ENCODE measurements at places on chromosomes 7 and 10.

- no peak for DNase-seq
These were observed 29.9 kb downstream of the PAPOLB start for GRCh38 chr7:4831723-4832495.

DNA sequence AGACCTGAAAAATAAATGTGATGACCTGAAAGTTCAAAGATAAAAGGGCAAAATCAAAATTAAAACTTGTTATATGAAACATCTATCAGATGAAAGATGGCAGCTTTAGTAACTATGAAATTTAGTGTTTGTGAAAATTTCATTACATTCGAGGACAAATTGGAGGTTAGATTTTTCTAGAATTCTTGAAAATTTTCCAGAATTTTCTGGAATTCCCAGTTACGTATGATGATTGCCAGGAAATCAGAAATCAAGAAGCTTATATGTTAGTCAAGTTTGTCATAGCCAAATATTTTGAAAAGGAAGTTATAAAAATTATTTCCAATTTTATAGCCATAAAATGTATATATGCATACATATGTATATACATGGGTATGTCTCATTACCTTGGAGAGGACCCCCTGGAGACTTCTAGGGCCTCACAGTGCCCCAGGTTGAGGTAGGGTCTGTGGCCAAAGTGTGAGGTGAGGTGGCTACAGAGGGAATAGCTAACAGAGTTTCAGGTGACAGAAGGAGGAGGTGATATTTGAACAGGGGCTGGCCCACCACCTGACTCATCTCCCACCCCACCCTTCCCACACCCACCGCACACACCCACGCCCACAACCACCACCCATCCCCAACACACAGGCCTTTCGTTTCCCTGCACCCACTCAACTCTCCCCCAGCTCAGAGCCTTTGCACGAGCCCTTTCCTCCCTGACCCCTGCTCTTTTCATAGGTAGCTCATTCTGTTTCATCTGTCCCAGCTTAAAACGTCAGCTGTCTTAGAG is 21.5 kb downstream of the C10orf105 start:
- DNase-seq: no peak

- DNase-seq: no peak
These were observed 142.9 kb upstream of the PCGF5 start for GRCh38 chr10:91077549-91078071.

- no peak for DNase-seq
These were observed 63.4 kb downstream of the AGMO start for GRCh38 chr7:15498465-15498864.

GRCh38 chr7:83681200-83681778 is 32.4 kb upstream of the SEMA3E start:
- no peak for DNase-seq

DNA sequence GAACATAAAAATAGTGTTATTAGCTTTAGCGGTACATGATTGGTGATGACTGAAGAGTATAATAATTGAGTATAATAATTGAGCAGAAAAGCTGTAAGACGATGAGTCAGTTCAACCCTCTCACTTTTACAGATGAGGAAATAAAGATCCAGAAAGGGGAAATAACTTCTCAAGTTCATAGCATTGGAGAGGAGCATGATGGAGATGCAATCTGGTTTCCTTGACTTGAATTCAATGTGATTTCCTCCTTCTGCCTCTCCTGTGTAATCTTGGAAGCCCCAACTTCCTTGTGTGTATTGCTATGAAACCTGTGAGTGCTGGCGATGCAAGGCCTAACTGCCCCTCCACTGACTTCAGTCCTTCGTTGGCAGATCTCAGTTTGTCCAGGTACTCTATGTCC is 265.1 kb downstream of the LRMDA start:
- no peak for DNase-seq

- no peak for DNase-seq
These were observed 162.2 kb downstream of the SH3PXD2A start for GRCh38 chr10:103692952-103693811.

- DNase-seq: no peak
These were observed 3.1 kb downstream of the FUOM start for GRCh38 chr10:133354672-133355240.

- no peak for DNase-seq
These were observed 11.4 kb downstream of the NEBL start for GRCh38 chr10:20885678-20886077.

DNA sequence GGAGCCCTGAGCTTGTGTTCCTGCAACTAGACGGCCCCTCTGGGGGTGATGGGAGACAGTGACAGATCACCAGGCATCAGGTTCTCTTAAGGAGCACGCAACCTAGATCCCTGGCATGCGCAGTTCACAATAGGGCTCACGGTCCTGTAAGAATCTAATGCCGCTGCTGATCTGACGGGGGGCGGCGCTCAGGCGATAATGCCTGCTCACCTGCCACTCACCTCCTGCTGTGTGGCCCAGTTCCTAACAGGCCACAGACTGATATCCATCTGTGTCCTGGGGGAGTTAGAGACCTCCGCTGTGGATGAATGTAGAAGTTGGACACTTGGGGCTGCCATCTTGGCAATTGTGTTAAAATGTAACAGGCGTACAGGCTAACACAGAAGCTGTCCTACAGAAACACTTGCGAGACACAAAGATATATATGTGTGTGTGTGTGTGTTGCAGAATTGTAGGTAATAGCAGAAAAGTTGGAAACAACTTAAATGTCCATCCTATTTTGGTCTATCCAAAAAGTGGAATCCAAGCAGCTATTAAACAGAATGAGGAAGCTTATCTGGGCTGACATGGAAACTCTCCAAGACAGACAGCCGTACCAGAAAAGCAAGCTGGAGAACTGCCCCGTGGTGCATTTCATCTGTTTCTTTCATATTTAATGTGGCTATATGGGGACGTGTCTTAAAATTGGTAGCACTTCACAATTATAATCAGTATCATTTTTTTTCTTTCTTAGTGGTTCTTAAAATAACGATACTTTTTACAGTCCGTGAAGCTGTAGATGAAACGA is 82.8 kb downstream of the MKI67 start:
- DNase-seq: no peak

GRCh38 chr10:19579761-19580545 is 236.3 kb upstream of the PLXDC2 start:
- no peak for DNase-seq

DNA sequence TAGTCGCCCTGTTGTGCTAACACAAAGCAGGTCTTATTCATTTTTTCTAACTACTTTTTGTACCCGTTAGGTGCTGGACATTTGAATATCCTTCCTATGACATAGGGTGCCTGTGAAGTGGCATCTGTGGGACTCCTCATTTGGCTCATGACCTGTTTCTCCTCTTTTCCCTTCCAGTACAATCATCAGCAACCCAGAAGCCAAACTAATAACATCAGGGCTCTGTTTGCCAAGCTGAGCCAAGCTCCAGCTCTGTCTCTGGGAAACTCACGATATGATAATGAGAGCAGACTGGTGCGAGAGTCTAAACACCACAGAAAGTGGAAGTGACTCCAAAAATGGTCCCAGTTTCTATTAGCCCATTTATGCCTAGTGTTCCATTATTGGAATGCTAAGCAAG is 92.0 kb downstream of the SVIL start:
- DNase-seq: no peak

- no peak for DNase-seq
These were observed 317.2 kb downstream of the BBS9 start for GRCh38 chr7:33446551-33446950.

GRCh38 chr7:5594616-5595544 is 171.2 kb upstream of the TNRC18 start:
- no peak for DNase-seq

GRCh38 chr10:69418052-69418752 is 1.5 kb upstream of the TACR2 start:
- no peak for DNase-seq

DNA sequence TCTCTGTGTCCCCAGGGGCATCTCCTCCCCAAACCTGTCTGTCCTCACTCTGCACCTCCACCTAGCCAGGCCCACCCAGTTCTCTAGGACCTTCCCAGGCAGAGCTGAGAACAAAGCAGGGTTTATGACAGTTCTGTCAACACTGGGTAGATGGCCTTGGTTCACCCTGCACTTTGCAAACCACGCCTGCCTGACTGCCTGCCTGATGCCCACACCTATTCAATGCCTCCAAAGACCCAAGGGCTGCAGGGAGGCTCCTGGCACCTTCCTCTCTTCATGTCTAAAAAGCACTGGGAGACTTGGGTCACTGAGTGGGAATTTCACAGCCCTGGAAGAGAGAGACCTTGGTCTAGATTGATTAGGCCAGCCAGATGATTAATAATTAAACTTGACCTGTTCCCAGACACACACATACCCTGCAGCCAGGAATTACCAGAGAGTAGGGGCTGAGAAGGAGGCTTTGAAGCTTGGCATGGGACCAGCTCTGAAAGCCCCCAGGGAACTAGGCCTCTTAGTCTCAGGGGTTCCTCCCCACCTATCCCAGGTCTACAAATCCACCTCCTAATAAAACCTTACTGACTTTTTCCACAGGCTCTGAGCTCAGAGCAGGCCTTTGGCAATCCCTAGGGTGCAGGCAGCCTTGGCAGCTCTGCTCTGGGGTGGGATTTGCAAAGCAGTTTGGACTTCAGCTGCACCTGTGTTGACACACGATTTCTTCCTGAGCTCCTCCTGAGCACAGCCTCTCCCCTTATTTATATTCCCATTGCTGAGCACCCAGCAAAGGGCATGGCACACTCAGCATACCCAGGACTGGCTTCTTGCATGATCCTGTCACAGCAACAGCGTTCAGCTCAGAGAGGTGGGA is 25.7 kb upstream of the PDCD4 start:
- DNase-seq: no peak

- no peak for DNase-seq
These were observed 8.2 kb upstream of the NRG3 start for GRCh38 chr10:81866753-81867152.
